ENCODE measurements at places on chromosomes 3 and 15.

DNA sequence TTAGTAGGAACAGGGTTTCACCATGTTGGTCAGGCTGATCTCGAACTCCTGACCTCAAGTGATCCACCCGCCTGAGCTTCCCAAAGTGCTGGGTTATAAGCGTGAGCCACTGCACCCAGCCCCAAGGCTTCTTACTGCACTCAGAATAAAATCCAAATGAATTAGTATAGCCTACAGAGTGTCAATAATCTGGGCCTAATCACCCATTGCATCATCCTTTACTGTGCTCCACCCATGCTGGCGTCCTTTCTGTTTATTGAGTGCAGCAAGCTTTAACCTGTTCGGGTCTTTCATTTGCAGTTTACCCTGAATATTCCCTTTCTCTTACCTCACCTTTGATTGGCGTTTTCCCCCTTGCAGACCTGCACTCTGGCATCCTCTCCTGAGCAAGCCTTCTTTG, 77.7 kb downstream of the CEP63 start:
- no peak for DNase-seq

DNA sequence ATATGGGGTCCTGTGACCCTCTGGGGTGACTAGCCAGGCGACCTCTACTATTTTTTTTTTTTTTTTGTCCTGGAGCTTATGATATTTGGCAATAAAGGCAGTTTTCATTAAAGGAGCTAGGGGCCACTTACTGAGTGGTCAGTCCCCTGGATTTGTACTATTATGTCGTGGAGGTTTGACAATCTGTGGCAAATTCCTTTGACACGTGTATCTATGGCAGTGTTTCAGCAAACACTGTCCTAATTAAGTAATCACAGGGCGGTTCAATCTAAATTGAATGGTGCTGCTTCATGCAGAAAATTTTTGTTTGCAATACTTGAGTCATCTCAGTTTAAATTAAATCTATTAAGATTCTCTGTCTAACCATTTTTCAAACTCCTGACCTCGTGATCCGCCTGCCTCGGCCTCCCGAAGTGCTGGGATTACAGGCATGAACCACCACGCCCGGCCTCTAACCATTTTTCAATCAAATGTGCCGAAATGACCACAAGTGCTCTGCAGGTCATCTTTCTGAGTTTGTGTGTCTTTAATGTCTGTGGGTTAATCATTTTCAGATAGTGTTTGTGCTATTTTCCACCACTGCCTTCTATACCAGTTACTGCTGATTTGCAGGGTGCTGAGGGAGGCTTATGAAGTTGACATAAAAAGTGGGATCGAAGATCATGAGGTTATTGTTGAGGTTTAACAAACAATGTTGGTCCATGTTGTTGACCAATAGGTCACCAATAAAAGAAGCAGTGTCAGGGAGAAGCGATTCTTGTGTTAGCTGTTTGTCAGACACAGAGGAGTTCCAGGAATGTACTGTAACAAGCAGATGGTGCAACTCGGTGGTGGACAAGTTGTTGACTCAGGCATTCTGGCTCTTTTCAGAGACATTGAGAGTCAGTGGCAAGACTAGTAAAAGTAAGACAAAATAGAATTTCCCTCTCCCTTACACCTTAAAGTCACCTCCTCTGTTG, 18.6 kb upstream of the SLC2A2 start:
- DNase-seq = no peak

- no peak for DNase-seq
These were observed 321.8 kb upstream of the MME start for GRCh38 chr3:154758109-154758868.

DNA sequence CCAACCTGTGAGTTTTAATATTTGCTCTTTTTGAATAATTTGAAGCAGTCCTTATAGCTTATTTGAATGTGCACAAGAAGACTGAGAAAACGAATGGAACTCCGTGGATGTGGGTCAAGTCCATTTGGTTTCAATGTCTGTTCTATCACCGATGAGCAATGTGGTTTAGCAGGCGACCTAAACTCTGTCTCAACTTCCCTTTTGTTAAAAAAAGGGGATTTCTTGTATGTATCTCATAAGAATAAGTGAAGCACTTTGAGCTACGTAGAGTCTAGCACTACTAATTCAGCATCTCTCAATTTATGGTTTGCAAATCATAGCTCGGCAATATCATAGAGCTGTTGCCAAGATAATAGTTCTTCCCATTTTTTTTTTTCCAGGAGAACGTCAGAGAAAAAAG, 4.6 kb upstream of the SKIL start:
- no peak for DNase-seq

DNA sequence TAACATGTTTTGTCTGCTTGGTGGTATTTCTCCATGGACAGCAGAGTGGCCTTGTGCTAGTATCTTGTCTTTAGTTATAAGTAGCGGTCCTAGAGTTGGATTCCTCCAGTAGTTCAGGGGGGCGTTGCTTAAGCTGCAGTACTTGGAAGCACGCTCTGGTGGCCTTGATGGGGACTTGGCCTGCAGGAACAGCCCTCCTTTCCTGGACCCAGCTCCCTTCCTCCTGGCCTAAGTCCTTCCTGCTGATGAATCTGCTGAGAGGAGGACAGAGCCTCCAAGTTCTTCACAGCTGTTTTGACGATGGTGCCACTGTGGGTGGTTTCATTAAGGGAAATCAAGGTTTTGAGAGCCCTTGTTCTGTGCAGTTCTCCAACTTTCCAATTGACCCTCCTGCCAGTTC, 38.6 kb upstream of the SEC22A start:
- DNase-seq = no peak

- peak; percentile 98 for DNase-seq
These were observed 5.5 kb downstream of the BMF start for GRCh38 chr15:40102897-40103858.

DNA sequence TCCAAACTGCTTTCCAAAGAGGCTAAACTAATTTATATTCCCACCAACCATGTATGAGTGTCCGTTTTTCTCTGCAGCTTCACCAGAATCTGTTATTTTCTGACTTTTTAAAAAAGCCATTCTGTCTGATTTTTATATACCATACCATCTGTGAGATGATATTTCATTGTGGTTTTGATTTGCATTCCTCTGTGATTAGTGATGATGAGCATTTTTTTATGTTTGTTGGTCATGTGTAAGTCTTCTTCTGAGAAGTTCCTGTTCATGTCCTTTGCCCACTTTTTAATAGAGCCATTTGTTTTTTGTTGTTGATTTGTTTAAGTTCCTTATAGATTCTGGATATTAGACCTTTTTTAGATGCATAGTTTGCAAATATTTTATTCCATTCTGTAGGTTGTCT, 179.4 kb upstream of the ALCAM start:
- DNase-seq = no peak

- no peak for DNase-seq
These were observed 166.0 kb upstream of the SATB1 start for GRCh38 chr3:18591120-18591519.

GRCh38 chr3:119145500-119146167, at the start of gene TEX55:
Gene TEX55, plus strand, starts transcription at chr3:119146165. Its CDS starts 25 bp downstream, at chr3:119146190.
- no peak for DNase-seq

DNA sequence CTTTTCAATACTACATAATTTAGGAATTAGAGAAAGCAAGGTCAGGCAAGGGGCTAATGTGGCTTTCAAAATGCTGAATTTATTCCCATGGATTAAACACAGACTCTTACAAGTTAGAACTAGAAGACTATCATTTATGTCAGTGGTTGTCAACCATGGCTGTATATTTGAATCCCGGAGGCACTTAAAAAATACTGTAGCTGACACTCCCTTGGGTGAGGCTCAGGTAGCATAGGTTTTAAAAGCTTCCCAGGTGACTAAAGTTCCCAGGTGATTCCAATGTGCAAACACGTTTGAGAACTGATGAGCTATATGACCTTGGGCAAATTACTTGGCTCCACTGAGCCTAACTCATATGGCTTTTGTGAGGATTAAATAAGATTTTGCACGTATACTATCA, 29.6 kb downstream of the AAGAB start:
- DNase-seq = no peak

- no peak for DNase-seq
These were observed 73.5 kb upstream of the IQSEC1 start for GRCh38 chr3:13146643-13147143.

GRCh38 chr3:119084371-119085069, 49.9 kb upstream of the IGSF11 start:
- peak; percentile 83 for DNase-seq

DNA sequence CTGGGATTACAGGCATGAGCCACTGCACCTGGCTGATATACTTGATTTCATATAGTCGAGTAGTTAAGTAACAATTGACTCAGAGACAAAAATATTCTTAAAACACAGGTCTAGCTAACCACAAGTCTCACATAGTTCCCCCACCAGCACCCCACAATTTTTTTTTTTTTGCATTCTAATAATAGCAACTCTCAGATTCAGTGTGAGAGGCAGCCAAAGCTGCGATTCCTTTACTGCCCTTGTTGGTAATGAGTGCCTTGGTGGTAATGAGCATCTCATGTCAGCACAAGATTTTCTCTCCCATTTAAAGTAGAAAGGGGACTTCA, 72.5 kb downstream of the WWTR1 start:
- DNase-seq = no peak

DNA sequence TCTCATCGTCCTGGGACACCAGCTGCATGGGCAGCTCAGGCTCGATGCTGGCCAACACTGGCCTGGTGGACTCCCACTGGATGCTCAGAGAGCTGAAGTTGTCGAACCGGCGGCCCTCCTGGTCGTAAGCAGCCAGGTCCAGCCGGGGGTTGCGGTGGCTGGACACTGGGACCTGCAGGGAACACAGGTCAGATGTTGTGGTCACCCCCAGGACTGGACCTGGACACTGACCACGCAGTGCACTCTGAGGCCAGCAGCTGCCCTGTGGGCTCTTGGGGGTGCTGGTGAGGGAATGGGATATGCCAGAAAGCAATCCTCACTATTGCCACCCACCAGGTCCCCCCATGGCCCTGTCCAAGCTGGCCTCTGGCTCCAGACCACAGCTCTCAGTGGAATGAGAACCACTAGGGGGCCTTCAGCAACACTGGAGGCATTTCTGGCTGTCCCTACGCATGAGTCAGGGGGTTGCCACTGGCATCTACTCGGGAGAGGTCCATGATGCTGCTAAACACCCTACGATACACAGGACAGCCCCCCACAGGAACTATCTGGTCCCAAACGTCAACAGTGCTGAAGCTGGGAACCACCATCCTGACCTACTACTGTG, 66.1 kb downstream of the NUP210 start:
- DNase-seq = no peak

GRCh38 chr3:114380233-114380651, 86.4 kb downstream of the TIGIT start:
- DNase-seq = no peak

DNA sequence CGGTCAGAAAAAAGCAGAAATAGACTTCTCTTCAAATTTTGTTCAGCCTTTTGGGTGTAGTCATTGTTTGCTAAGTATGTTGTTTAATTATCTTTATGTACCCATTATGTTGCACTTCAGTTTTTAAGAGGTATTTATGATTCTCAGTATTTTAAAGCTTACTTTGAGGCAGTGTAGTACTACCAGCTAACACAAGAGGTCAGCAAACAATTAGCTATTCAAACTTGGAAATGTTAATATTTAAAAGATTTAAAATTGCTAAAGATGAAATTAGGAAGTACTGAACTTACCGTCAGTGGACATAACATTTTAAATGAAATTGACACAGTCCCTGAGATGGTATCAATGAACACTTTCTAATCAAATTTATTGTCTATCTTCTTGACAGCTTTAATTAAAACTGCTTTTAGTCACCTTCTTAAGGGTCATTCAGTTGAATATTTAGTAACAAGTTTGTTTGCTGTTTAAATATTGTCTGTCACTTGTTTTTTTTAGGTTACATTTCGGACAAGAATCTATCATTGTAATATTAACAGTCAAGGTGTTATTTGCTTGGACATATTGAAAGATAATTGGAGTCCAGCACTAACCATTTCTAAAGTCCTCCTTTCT, 28.1 kb downstream of the NKIRAS1 start:
- no peak for DNase-seq

- DNase-seq = no peak
These were observed 108.3 kb downstream of the TOP2B start for GRCh38 chr3:25556447-25556846.

DNA sequence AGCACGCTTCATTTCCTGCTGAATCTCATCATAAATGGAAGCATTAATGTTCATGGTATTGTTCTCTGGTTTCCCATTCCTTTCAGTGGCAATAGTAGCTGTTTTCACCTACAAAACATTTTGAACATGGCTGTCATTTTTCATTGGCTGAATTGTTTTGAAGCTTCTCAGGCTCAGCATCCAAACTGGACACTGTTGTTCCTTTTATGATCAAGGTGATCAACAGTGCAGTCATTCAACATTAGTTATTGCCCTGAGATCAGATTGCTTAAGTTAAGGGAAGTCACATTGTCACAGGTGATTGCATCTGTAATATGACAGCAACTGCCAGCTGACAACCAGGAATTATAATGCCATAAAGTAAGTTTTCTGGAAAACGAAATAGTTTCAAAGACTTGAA, 46.9 kb downstream of the SATB1 start:
- no peak for DNase-seq

GRCh38 chr3:115052906-115053305, 94.2 kb downstream of the ZBTB20 start:
- no peak for DNase-seq

- DNase-seq = no peak
These were observed 22.1 kb upstream of the POLG start for GRCh38 chr15:89356634-89357298.

DNA sequence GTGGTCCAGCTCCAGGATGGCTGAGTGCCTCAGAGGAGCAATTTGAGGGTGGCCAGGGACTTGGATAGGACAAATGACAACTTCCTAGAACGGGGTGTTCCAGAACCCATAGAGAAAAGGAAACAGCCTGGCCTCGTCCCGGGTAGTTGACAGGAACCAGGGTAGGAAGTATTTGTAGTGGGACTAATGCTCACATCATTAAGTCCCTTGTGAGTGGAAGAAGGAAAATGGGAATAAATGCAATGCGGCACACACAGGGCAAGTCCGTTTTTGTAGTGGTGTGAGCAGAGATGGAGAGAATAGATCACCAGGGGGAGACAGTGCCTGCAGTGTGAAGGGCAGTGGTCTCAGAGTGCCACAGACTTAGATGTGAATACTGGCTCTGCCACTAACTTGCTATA, 19.6 kb downstream of the TIMP4 start:
- DNase-seq = no peak

DNA sequence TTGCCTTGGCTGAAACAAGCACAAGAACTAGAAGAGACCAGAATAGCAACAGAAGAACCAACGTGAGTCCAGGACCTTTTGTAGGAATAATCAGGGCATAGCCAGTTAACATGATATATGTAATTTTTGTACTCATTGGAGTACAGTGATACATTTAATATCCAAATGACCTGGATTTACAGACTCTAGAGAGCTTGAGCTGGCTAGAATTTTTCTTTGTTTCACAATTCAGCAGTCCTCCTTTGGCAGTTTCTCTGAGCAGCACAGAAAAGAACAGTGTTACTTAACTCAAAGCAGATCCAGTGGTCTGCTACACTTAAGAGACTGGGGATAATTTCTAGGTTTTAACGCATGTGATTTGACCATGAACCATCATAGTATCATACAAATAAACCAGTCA, 245.7 kb downstream of the ADAMTSL3 start:
- DNase-seq = no peak

DNA sequence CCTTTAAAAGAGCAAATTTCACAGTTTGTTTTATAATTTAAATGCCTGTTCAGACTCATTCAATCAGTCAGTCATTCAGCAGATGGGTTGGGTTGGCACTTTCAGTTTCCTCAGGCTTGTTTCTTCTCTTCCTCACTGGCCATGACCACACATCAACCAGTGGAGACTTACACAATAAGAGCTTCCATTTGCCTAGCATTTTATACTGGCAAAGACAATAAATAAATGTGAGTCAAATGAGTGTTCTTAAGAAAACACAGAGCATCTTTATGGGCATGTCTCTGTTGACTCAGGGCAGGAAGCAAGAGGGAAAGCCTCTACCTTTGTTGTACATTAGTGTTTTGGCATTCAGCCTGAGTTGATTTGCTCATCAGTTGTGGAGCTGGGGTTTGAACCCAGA, 122.6 kb downstream of the EPHB1 start:
- no peak for DNase-seq
